ENCODE measurements at places on chromosomes 1 and 21.

- no peak for DNase-seq
Observed at GRCh38 chr1:160168609-160169369, 17.4 kb downstream of the ATP1A4 start.

DNA sequence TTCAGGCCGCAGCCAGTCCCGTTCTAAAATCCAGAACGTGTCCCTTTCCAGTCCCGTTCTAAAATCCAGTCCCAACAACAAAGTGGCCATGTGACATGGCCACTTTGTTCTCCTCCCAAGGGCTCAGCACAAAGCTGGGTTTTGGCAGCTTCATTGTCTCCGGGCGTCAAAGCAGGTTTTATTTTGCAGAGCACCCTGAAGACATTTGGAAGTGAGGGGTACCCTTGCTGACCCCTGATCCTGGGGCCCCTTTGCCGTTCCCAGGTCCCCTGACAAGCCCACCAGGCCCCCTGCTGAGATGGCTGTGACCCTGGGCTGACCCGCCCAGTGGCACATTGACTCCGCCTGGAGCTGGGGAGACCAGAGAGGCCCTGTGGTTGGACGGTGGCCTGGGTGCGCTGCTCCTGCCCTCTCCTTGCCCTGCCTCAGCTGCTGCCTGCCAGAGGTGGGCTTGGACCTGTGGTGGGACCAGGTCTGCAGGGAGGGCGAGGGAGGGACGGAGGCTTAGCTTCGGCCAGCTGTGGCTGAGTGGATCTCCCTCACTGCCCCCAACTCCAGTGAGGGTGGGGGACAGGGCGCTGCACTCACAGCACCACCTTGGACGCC is 4.3 kb downstream of the PFKL start:
- no peak for DNase-seq

DNA sequence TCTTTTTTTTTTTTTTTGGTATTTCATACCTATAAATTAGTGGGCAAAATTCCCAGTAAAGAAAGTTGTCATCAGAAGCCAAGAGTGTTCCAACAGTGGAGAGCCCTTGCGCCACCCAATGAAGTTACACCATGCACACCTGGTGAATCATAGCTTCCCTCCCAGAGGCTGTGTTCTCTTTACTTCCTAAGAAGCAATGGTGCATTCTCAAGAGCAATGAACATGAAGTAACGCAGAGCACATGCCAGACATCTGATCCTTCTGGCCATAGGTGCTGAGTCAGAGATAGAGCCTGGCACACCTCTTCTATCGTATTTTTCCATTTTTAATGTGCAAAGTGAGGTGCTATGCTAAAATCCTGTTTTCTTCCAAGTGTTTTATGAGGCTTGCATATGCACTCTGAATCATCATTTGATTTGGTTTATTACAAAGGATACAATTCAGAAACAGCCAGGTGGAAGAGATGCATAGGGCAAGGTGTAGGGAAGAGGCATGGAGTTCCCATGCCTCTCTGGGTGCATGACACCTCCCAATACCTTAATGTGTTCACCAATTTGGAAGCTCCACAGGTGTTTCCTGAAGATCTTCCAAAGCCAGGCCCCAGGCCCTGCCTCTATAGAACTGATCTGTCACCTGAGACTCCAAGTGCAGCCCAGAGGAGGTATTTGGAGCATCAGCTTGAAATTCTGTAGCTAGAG is 408.0 kb downstream of the SIPA1L2 start:
- DNase-seq = peak; percentile 8

DNA sequence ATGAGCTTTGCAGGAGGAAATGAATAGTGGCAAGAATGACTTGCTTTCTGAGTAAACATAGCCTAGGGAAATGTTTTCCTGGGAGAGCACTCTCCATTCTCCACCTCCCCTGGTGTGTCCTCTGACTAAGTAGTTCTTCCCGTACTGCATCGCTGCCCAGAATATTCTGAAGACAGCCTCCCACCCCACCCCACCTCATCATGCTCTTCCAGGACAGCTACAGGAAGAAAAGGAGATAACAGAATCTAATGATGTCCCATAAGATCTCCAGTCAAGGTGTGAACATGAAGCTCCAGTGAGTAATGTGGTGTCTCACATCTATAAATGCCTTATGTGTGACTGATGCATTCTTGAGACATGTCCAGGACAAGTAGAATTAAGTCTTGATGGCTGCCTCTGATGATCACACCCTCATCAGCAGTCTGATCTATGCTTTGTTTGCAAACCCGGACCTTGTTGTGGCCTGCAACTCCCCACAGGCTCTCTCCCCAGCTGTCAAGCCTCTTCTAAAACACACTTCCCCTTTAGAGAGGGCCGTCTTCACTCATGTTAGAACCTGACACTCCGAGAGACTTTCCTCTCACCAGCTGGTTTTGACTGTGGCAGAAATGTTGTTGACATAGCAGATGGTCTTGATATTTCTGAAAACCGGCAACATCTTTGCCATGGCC is 183.0 kb downstream of the CYYR1 start:
- DNase-seq = peak; percentile 59

- no peak for DNase-seq
Observed at GRCh38 chr1:46224966-46225365, 21.8 kb downstream of the LURAP1 start.

- no peak for DNase-seq
Observed at GRCh38 chr1:209989525-209989924, 51.5 kb downstream of the SYT14 start.

- DNase-seq = no peak
Observed at GRCh38 chr1:153777648-153778047, 2.4 kb downstream of the SLC27A3 start.

- peak; percentile 19 for DNase-seq
Observed at GRCh38 chr1:245704765-245705164, 550.0 kb downstream of the KIF26B start.

DNA sequence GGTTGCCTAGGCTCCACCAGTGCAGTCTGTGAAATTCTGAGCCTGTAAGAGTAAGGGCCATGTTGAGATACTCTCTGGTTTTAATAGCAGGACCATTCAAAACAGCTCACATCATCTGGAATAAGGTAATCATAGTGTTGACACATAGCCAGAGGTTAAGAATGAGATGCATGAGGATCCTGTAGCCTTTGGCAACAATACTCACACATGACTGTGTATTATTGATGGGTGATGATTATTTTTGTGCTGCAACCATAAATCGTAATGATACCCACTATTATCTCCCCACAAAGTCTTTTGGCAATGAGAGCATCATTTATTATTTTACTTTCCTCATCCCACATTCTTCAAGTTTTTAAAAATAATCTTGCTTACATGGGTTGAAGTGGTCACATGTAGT is 35.5 kb downstream of the KCNK2 start:
- DNase-seq = no peak

- DNase-seq = no peak
Observed at GRCh38 chr1:30908316-30908695, 252 bp downstream of the SDC3 start.

GRCh38 chr21:31987696-31988095 is 114.9 kb downstream of the HUNK start:
- no peak for DNase-seq

DNA sequence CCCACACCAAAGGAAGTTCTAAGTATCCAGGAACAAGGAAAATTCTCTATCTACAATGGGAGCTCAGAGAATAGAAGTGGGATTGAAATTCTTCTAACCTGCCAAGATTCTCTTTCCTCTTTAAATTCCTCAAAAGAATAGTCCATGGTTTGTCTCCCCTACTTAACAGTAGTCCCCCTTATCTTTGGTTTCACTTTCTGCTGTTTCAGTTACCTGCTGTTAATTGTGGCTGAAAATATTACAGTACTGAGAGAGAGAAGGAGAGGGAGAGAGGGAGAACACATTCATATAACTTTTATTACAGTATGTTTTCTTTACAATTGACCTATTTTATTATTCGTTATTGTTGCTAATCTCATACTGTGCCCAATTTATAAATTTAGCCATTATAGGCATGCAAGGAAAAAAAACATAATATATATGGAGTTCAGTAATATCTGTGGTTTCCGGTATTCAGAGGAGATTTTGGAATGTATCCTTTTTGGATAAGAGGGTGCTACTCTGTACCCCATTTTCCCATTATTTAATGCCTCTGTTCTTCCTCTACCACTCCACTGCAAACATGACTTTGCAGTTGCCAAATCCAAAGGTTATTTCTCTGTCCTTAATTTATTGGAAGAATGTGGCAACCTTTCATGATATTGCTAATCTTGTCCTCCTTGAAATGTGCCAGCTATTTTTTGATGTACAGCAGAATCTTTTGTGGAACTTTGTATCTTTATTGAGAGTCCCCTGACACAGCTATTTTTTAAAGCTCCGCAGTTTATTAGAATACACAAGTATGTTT is 68.0 kb downstream of the USP25 start:
- no peak for DNase-seq

- DNase-seq = no peak
Observed at GRCh38 chr21:40616377-40616704, 230.6 kb downstream of the DSCAM start.

DNA sequence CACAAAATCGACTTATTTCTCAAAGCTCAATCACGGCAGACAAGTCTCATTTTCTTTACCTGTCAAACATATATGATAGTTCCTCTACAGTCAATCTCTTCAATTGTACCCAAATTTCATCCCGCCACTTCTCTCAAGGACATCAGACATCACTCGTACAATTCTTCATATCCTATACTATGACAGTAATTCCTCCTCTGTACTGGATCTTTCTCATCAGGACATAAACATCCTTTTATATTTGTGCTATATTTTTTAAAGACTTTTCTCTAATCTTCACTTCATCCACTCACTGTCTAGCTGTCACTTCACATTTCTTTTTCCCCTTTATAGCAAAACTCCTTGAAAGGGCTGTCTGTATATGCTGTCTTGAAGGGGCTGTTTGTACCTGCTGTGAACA is 419.1 kb upstream of the NR5A2 start:
- no peak for DNase-seq

Data from non-pigmented ciliary epithelial cell (primary cell).